DND-41 (cell line): ENCODE measurements at places on chromosomes 3 and 15.

GRCh38 chr3:105763659-105764036 lies 105.2 kb downstream of the CBLB start:
- DNase-seq = no peak

- DNase-seq = no peak
These were observed 12.8 kb downstream of the ARMC8 start for GRCh38 chr3:138199851-138200250.

DNA sequence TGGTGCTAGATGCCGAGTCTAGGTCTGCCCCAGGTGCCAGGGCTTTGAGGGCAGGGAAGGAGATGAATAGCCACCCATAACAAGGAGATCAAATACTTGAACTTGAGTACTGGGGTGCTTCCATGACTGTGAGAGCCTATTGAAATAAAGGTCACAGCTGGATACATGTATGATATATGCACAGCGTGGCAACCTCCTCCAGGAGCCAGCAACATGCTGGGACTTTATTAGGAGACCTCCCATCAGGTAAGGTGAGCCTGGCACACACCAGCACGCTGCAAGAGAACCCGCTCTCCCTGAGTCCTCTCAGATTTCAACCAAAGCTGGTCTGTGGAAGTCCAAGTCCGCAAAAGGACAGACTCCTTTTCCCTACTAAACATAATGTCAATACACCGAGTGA lies 10.5 kb upstream of the HES1 start:
- no peak for DNase-seq

DNA sequence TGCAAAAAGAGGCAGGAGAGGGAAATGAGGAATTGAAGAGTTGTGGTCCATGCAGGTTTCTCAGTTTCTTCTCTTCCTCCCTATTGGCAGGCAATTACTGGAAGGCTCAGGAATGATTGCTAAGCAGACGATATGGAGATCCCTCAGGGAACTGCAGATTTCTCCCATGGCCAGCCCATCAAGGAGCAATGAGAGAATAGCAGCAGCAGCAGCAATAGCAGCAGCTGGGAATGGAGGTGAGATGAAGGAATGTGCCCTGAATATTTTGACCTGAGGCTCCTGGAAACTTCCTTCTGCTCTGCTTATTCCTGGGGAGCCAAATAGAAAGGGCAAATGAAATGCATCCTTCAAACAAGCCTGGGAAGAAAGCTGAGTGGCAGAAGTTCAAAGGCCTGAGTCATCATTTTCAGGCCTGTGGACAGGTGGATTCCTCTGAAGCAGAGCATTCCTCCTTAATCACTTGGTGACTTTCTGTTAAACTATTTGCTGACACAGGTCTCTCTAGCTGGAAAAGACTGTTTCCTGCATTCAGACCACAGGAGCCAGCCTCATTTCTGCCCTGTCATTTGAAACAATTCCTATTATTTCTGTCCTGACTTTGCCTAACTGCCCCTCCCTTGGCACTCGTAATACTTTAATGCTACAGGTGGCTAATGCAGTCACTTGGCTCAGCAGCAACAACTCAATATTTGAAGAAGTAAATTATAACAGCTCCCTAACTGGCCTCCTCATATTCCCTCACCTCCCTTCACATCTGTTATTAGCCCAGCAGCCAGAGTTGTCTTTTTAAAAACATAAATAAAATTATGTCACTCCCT lies 146.9 kb upstream of the GADL1 start:
- no peak for DNase-seq

DNA sequence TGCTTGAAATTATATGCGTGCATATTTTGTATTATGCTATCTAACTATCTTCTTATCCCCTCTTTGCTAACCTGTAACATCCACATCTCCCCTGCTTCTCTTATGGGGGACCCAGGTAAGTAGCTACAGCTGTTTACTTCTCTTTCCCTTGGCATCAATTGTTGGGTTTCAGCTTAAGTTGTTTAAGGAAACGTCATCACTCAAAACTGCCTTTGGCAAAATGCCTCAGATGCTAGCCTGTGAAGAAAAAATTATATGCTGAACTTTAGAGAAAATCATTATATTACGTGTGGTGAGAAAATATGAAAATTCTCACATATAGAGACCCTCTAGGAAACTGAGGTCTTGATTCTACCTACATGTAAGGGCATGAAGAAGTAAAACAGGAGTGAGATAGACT lies 447.0 kb upstream of the NECTIN3 start:
- DNase-seq = no peak

DNA sequence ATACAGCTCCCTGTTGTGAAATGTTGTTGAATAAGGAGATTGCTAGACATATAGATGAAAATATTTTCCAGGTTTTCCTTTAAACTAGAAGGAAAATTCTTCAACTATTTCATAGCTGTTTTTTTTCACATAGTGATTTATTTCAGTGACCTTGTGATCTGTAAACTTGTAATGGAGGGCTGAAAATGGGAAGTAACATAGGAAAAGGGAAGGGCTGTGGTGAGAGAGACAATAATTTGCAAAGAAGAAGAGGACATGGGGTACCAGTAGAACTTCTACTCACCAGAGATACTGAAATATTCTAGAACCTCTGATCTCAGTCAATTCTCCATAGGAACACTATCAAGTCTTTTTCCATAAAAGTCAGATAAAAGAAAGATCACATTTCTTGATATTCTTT lies 60.4 kb downstream of the PLS1 start:
- DNase-seq = no peak

DNA sequence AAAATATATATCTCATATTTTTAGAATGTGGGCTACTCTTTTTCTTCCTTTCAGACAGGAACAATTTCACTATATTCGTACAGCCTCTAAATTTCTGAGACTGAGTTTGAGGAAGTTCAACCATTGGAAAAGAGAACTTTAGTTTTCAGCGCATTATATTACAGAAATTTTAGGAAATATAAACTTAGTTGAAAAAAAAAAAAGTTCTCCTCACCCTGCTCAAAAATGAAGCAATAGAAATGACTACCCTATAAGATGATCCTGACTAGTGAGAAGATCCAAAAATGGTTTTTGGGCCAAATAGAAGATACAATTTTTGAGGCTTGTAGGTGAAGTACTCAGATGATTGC lies 139.6 kb downstream of the MCTP2 start:
- no peak for DNase-seq

DNA sequence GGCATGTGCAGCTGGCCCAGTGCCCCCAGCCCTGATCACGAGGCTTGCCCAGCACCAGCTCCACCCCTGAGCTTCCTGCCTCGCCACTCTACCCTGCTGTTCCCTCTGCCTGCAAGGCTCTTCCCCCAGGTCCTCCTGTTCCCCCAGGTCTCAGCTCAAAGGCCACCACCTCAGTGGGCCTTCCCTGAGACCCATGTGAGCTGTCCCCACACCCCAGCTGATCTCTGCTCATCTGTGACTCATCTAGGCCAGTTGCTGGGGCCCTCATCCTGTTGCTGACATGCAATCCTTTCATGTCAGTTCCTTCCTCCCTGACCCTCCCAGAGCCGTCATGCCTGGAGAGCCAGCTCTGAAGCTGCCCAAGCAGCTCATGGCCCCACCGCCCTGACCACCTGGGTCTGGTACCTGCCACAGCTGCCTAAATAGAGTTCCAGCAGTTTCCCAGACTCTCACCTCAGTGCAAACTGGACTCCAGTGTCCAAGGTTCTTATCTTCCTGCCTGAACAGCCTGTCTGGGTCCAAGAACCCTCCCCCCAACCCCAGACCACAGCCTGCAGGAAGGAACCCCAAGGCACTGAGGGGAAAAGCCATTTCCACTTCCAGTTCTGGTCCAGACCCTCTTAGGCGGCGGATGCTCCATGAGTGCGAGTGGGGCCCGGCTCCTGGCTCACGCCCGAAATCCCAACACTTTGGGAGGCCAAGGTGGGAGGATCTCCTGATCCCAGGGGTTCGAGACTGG lies 116.6 kb upstream of the IQSEC1 start:
- no peak for DNase-seq

DNA sequence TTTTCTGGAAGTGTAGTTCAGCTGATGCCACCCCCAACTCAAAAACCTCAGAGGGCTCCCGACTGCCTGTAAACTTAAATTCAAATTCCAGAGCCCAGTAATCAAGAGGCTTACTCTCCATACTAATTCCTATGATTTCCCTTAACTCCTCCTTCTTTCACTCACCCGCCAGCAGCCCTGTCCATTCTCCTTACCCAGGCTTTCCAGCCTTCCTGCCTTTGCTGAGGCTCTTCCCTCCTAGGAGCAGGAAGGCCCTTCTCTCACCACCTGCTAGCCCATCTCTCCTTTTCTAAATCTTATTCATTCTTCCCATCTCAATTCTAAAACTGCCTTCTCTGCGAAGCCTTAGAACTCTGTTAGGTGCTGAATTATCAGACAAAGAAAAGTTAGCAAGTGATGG lies 30.4 kb downstream of the RORA start:
- DNase-seq = no peak

GRCh38 chr3:45932112-45932511 lies 11.2 kb upstream of the CXCR6 start:
- DNase-seq = no peak
